Hair follicular keratinocyte (primary cell): ENCODE measurements at places on chromosomes 3 and 15. TPM values are rescaled to one million over a fixed set of nuclear protein-coding genes. Genes with fewer than 3 reads are reported as not detected.

Gene ZMAT3
- total RNA-seq: 7.5 and 11.6 TPM in 2 replicates

Gene CADPS
- 0.27 TPM in 1 of 2 replicates, not detected in the other for total RNA-seq

Gene KIF23
- 19.3 and 69.1 TPM in 2 replicates for total RNA-seq

Gene GADL1
- not detected in 2 replicates for total RNA-seq
